ENCODE measurements at places on chromosomes 4 and X.

DNA sequence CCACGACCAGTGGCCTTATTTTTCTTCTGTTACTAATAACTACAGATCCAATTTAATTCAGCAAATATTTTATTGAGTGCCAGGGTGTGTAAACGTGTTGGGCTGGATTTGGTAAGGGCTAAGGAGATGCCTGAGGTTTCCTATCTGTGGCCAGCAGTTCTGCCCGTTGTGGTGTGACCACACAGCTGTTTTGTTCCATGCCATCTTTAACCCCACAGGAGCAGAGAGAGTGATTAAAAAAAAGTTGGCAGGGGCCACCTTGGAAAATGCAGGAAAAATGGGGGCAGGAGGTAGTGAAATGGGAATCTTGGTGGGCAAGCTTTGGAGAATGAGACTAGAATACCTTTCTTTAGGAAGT is 1.1 kb downstream of the PLAC8 start:
- DNase-seq, result no peak

DNA sequence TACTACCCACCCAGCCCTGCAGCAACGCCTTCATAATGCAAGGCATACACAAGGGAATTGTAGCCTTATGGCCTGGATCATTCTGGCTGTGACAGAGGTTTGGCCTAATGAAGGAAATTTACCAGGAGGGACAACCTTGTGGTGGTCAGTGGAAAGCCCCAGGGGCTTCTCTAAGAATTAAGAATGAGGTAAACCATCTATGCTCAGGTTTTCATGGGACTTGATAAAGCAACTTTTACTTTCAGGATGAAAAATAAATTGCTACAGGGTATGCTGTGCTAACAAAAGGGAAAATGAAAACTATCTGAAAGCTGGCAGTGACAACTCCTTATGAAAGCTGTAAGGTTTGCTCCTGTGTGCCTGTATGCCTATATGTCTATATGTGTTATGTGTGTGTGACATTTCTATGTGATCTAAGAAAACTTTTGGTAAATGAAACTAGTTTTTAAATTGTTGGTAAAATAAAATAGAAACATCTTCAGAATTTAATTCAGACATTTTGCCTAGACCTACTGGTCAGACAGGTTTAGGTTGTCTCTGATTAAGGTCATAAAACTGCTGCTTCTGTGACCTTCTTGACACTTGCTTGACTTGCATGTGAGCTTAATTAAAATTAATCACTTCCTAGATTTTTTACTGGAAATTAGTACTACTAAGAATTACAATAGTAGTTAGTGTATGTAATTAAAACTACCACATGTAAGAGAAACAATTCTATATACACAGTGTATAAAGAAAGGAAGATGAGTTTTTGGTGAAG is 19.9 kb upstream of the TXK start:
- no peak for DNase-seq

DNA sequence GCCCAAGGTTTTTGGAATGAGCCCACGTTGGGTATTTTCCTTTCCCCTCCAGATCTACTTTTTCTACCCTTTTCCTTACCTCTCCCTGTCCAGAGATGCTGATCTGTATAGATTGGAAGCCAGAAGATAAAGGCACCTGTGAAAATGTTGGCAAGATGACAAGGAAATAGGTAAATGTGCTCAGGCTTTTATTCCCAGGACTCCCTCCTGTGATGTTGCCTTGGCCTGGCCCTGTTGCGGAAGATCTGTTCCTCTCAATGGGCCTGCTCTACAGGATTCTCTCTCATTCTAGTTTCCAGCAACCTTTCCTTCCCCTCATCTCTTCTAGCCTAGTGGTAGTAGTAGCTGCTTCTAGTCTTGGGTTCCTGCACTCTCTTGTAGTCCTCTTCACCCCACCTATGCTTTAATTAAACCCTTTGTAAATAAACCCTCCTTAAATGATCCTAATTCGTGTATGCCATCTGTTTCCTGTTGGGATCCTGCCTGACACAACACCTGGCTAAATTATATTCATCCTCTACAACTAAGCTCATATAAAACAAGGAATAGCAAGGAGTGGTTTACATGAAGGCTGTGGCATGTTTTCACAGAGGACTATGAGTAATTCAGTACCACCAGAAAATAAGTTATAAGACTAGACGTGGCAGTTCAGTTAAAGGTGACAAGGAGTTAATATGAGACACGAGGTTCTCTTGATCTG is 95.7 kb upstream of the MAOA start:
- DNase-seq, result no peak

- DNase-seq, result no peak
These were observed 18.3 kb downstream of the GRPR start for GRCh38 chrX:16141422-16142245.

- no peak for DNase-seq
These were observed 56.4 kb upstream of the NUDT6 start for GRCh38 chr4:122978789-122979188.

- no peak for DNase-seq
These were observed 98.6 kb upstream of the LRPAP1 start for GRCh38 chr4:3630598-3631543.

GRCh38 chrX:111460607-111461006 is 48.6 kb upstream of the DCX start:
- no peak for DNase-seq

DNA sequence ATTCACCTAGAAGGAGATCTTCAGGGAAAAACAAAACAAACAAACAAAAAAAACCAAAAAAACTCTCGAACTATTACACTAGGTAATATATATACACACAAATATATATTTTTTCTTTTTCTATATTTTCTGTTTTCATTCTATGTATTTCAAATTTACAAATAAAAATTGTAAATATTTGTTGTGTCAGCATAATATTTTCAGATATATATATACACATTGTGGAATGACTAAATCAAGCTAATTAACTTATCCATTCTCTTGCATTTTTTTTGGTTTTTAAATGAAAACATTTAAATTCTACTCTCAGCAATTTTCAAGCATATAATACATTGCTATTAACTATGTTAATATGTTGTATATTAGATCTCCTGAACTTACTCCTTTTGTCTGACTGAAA is 762.0 kb upstream of the PCDH10 start:
- no peak for DNase-seq

DNA sequence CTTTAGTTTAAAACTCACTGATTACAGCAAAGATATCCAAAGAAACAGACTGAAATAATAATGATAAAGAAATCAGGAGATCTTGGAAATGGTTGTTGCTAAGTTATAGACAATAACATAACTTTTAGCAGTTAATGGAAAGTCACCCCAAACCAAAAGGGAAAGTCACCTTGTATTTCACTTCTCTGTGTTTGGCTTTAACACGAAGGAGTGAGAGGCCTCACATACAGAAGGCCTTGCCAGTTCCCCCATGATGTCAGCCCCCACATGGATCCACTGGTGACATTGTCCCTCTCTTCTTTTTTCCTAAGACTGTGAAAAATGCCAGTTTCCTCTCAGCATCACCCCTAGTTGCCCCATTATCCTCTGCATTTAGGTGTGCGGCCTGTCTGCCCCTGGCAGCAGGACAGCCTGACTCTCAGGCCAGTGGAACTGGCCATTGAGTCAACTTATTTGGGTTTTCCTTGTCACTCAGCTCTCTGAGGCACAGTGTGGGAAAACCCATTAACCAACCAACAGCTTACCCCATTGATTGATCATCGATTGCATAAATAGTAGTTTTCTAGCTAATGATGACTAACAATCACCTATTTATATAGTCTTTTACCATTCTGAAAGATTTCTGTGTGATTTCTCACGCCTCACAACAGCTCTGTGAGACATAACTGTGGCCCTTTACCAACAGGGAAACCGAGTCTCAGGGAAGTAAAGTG is 308.1 kb downstream of the PTTG2 start:
- DNase-seq, result peak; percentile 74

GRCh38 chr4:146846882-146847281 is 98.8 kb downstream of the TTC29 start:
- DNase-seq, result no peak

DNA sequence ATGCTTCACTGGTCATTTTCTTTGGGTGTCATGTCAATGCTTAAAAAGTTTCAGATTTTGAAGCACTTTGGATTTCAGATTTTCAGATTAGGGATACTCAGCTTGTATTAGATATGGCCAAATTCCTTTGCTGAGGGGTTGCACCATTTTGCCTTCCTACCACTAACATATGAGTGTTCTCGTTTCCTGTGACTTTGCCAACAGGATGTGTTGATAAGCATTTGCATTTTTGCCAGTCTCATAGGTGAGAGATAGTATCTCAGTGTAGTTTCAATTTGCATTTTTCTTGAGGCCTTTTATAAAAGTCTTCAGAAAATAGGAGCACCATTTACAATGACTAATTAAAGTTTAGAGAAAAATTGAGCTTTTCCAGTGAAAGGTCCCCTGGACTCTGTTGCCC is 71.6 kb upstream of the CLCN4 start:
- DNase-seq, result no peak

GRCh38 chr4:73897380-73898136 is 28.4 kb downstream of the CXCL1 start:
- DNase-seq, result no peak

GRCh38 chrX:52542311-52542710 is 25.4 kb upstream of the XAGE1B start:
- DNase-seq, result no peak

DNA sequence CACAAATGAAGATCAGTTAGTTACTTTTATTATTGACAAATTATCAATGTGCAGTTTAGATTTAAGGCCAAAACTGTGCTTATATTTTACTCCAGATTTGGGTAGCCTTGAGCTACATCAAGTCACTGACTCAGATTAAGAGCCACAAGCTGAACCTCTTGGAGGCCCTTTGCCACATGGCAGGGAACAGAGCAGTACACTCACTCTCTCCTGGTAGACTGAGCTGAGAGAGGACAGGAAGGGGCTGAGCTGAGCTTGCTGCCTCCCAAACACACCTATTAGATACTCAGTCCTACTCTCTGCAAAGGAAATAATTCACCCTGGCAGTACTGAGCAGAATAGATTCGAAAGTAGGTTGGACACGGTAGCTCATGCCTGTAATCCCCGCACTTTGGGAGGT is 7.8 kb downstream of the STAP1 start:
- no peak for DNase-seq

- peak; percentile 87 for DNase-seq
These were observed 189.6 kb downstream of the BCOR start for GRCh38 chrX:39907964-39908661.

DNA sequence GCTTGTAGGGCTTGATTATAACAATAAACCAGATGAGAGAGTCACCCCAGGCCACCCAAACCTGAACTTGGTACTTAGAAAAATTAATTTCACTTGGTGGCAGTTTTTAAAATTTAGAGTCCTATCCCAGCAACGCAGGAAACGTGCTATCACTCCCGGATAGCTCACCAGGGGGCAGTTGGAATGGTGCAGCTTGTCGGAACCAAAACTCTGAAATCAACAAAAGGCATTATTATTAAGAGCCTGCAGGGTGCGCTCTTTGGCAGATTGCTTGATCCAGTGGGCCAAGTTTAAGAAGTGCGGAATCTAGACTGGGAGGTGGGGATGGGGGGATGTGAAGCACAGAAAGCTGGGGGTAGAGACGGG is 2.4 kb downstream of the FRAS1 start:
- DNase-seq, result peak; percentile 54

GRCh38 chr4:72971572-72971971 is 97.9 kb downstream of the COX18 start:
- no peak for DNase-seq

DNA sequence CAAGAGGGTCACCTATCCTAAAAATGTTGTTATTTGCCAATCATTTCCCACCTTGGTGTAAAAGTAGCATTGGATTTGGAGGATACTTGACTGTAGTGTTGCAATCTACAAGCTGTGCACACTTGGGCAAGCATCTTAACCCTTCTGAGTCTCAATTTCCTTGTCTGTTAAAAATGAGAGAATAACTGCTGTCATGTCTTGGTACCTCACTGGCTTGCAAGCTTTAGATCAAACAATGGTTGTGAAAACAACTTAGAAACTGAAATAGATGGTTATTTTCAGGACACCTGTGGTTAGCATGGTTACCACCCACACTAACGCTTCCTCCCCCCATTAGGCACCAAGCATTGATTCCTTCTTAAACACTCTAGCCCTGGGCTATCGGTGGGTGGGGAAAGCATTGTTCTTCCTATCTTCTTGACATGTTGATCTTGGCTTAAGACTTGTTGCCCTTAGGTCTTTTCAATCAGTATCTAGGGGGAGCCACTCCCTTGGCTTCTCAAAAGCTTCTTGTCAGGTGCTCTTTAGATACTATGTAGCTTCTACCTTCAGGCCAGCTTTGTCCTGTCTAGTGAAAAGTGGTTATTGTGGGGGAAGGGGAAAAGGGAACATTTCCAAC is 10.6 kb upstream of the AMOT start:
- DNase-seq, result no peak

GRCh38 chrX:4830880-4831557 is 1117.6 kb upstream of the PRKX start:
- DNase-seq, result no peak

DNA sequence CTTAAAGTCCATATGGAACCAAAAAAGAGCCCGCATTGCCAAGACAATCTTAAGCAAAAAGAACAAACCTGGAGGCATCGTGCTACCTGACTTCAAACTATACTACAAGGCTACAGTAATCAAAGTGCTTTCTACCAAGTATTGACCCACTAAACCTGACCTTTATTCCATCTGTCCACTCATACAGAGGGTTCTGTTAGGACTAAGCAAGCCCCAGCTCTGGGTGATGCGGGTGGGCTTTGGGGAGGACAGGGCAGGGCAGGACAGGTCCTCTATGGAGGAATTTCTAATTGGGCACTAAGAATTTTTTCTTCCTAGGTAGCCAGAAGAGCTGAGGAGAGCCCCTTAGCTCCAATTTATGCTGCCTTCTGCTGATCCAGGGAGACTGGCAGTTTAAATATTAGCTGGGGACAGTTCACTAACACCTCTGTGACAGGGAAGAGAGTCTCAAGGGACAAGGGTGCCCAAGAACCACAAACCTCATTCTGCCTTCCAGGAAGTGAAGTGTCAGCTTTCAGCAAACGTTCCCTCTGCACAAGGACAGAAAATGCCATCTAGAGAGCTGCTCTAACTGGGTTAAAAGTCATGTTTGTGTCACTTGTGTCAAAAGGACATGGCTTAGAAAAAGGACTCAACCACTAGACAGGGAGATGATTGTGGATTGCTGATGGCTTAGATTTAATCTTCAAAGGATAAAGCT is 143.2 kb downstream of the KIT start:
- DNase-seq, result no peak

- DNase-seq, result no peak
These were observed 750.2 kb upstream of the HS3ST1 start for GRCh38 chr4:12178614-12179610.

GRCh38 chrX:65098851-65099250 is 122.6 kb upstream of the ZC4H2 start:
- no peak for DNase-seq

- no peak for DNase-seq
These were observed 207.4 kb downstream of the TMA16 start for GRCh38 chr4:163701916-163702315.

- DNase-seq, result no peak
These were observed 592.9 kb downstream of the BCOR start for GRCh38 chrX:39504850-39505259.
